Fibroblast of skin of scalp (primary cell): ENCODE measurements at places on chromosomes 4 and X.
A peak's percentile ranks its signal among the peaks of the same experiment; 100 is the strongest.

- DNase-seq, result peak; percentile 2
These were observed 38.5 kb upstream of the STPG2 start for GRCh38 chr4:98181809-98182208.

GRCh38 chr4:189600264-189600663 lies 340.4 kb upstream of the FRG1 start:
- no peak for DNase-seq

- peak; percentile 3 for DNase-seq
These were observed 426.5 kb upstream of the PABPC4L start for GRCh38 chr4:134628066-134628465.

DNA sequence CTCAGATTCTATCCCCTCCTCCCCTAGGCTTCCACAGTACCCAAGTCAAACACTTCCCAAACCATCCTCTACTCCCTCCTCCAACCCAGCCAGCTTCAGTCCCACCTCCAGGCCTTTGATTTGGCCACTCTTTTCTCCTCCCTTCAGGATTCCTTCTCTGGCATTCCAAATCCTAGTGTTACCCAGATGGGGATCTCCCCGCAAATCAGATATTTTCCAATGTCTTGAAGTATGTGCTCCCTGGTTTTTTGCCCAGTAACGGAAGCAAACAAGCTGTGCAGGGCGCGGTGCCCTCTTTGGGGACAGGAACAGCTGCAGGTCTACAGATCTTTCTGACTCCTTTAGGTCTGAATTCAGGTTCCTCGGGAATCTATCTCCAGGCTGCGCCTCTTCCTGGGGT lies 2.2 kb upstream of the SYN1 start:
- DNase-seq, result no peak

GRCh38 chrX:133437766-133438165 lies 22.5 kb upstream of the GPC4 start:
- DNase-seq, result no peak

DNA sequence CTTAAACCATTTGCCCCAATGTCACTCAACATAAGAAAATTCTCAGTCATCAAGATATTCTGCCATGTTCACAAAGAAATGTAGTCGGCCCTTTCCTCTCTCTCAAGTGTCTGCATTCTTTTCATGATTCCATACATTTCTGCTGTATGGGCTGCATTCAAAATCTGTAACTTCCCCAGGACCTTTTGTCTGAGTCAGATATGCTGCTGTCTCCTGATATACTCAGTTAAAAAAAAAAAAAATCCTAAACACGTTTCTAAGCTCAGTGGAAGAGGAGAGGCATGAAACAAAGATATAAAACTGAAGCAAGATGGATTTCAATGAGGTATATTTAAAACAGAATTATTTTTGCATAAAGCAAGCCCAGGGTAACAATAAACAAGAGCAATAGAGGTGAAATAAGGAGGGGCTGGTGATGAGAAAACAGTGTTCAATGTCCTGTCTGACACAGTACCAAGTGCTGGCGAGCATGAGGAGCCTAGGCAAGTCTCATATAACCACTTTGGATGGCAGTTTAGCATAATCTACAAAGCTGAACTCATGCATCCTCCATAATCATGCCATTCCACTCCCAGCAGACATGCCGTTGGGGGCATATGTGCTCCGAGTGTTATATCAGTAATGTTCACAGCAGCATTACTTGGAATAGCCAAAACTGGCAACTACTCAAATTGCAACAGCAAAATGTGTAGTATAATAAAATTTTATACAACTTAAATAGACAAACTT lies 76.7 kb downstream of the MANBA start:
- DNase-seq, result peak; percentile 55

DNA sequence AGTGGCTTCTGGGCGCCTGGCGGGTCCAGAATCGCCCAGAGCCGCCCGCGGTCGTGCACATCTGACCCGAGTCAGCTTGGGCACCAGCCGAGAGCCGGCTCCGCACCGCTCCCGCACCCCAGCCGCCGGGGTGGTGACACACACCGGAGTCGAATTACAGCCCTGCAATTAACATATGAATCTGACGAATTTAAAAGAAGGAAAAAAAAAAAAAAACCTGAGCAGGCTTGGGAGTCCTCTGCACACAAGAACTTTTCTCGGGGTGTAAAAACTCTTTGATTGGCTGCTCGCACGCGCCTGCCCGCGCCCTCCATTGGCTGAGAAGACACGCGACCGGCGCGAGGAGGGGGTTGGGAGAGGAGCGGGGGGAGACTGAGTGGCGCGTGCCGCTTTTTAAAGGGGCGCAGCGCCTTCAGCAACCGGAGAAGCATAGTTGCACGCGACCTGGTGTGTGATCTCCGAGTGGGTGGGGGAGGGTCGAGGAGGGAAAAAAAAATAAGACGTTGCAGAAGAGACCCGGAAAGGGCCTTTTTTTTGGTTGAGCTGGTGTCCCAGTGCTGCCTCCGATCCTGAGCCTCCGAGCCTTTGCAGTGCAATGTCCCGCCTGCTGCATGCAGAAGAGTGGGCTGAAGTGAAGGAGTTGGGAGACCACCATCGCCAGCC lies at the start of gene ATOH1:
ATOH1 (plus strand) TSS at position 422 of the 663 bp plus-strand sequence; CDS start at position 596, 174 bp downstream.
- DNase-seq, result no peak

GRCh38 chr4:109389369-109390114 lies 44.1 kb upstream of the SEC24B start:
- DNase-seq, result no peak

- no peak for DNase-seq
These were observed 261.1 kb upstream of the TTC29 start for GRCh38 chr4:147206807-147207206.

- DNase-seq, result no peak
These were observed 127.8 kb downstream of the BCOR start for GRCh38 chrX:39969819-39970504.

DNA sequence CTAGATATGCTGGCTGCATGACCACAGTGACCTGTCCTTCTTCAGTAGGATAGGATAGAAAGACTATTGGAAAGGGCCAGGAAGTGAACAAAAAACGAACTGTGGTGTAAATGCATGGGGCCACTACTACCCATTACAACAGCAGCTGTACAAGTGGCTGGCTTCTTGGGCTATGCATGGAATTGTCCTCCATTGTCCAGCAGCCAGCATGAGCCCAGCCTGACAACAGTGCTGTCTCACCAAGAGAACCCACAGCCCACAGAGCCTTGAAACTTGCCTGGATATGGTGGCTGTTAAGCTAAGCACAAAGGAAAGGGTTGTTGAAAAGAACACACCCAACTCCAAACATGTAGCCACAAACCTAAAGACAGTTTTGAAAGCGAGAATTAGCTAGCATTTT lies 330.2 kb upstream of the F9 start:
- DNase-seq, result no peak
